Activated T-helper 17 cell treated with anti-CD3 and anti-CD28 coated beads, Interleukin-2, amount 50 U/mL, for 72 hours (primary cell): ENCODE measurements at places on chromosomes 6 and 20.

GRCh38 chr20:62723351-62723750, 14.7 kb downstream of the NTSR1 start:
- no peak for ATAC-seq

DNA sequence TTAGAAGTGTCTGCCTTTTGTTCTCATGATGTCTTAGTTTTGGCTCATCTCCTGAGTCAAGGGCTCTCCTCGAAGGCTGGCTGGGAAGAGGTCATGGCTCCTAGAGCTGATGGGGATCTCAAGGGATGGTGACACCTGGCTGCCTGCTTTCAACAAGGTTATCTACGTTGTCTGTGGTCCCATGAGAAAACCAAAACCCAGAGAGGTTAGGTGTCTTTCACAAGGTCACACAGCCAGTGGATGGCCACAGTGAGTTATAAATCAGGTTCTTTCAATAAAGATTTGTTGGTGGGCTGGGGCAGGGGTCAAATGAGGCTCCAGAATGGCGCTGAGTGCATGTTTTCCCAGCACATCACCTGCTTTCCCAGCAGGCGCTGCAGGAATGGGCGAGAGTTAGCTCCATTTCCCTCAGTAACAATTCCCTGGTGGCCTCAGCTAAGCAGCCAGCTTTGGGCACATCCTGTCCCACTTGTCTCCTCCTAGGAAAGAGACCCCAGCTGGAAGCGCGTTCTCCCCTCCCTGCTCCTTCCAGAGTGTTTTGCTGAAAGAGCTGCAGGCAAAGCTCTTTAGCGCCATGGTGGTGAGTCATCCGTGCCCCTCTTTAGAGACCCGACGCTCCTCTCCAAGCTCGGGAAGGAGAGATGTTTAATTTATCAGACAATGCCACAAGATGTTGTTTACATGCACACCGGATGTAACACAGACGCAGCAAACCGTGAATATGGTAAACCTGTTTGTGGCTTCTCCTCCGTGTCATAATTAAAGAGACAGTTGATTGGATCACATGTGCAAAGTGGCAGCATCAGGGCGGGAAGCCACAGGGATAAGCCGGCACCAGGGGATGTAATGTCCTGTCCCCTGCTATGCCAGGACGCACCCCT, 109.7 kb downstream of the LRFN2 start:
- no peak for ATAC-seq

GRCh38 chr6:25118038-25118437, 161.1 kb upstream of the CARMIL1 start:
- peak; percentile 67 for ATAC-seq

DNA sequence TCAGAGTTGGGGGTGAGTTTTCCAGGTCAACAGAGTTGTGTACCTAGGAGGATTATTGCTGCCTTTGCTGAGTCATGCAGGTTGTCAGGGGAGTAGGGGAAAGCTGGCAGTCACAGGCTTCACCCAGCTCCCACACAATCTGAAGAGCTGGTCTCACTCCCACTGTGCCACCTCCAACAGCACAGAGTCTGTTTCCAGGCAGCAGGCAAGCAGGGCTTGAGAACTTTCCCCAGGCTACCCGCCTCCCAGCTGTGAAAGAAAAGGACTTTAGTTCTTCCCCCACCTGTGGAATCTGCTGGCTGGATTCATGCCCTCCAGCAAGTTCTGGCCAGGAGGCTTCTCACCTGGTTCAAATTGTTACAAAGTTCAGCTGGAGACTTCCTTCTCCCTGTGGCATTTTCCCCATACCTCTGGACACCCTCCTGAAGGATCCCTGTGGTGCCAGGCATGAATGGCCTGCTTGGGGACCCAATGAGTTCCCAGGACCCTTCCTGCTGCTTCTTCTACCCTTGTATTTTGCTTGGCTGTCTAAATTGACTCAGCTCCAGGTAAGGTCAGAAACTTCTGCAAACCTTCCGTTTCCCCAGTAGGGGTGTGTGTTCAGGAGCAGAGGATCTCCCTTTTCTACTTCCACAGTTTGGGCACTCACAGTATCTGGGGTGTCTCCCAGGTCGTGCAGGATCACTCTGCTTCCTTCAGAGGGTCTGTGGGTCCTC, 378.1 kb upstream of the MAN1A1 start:
- ATAC-seq = no peak

- ATAC-seq = no peak
Measured at GRCh38 chr6:135941275-135942025, 89.9 kb downstream of the PDE7B start.

GRCh38 chr20:11549172-11550103, 368.3 kb upstream of the BTBD3 start:
- ATAC-seq = no peak

- ATAC-seq = peak; percentile 74
Measured at GRCh38 chr20:35311409-35311808, 19.2 kb upstream of the FAM83C start.

GRCh38 chr20:64146301-64146935, 17.8 kb upstream of the MYT1 start:
- ATAC-seq = no peak

- ATAC-seq = no peak
Measured at GRCh38 chr6:80605165-80605989, 498.9 kb downstream of the BCKDHB start.

- ATAC-seq = no peak
Measured at GRCh38 chr20:37807471-37808232, 95.3 kb upstream of the VSTM2L start.

DNA sequence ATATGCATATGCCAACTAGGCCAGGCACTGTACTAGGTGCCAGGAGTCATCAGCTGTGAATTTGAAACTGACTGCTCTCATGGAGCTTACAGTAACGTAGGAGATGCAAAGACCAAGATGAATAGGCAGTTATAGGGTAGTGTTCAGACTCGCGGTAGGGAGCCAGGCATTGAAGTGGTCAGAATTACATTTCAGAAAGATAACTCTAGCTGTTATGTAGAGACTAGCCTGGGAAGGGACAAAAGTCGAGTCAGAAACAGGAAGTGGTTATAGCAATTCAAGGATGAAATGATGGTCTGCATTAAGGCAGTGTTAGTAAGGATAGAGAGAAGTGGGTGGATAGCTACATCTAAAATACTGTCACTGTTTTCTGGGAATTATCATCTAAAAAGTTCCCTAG, 56.6 kb downstream of the PCMT1 start:
- peak; percentile 79 for ATAC-seq

DNA sequence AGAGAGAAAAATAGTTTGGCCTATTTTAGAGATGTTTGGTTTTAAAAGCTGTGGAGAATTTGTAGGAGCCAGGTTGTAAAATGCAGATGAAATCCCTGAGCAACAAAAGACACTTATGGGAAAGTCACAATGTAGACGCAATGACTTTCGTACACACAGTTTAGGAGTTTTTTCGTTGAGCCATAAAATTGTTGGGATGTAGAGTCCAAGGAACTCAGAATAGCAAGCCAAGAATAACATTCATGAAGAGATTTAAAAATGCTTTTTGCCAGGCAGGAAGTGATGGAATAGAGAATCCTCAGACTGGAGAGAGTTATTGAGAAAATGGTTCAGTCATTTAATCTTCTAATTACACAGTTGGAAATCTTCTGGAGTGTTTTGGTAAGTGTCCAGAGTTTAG, 11.5 kb upstream of the PROKR2 start:
- no peak for ATAC-seq

- no peak for ATAC-seq
Measured at GRCh38 chr20:19603376-19603750, 154.7 kb upstream of the RIN2 start.

DNA sequence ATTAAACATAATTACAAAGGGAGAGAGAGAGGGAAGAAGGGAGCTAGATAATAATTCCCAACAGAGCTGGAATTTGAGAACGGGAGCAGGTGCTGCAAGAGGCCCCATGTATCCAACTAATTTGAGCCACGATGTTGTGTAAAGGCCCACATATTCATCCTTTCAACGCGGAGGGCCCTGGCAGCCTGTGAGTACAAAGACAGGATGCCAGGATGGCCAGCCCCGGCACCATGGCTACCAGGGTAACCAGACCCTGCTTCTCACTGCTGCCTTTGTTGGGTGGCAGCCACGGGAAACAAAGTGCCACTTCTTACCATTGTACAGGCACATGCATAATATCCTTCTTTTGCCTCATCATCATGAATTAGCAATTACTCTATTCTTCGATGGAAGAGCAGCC, 492.0 kb upstream of the NRSN1 start:
- ATAC-seq = no peak

DNA sequence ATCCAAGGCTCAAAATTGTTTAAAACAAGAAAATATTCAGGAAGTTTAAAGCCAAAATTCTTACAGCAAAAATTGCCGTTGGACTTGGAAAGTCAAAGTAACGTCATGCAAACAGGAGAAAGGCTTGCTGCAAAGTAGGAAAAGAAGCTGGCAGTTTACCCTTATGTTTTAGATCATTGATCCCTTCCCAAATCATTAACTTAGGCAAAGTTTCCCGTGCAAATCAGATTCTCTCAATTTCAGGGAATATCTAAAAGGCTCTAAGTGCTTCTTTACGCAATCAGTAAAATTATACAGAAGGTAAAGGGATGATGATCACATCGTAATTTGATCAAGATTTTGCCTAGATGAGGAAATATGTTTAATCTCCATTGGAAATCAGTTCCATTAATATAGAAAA, 197.5 kb downstream of the ALDH8A1 start:
- no peak for ATAC-seq

GRCh38 chr20:12057778-12058177, 140.1 kb downstream of the BTBD3 start:
- no peak for ATAC-seq

DNA sequence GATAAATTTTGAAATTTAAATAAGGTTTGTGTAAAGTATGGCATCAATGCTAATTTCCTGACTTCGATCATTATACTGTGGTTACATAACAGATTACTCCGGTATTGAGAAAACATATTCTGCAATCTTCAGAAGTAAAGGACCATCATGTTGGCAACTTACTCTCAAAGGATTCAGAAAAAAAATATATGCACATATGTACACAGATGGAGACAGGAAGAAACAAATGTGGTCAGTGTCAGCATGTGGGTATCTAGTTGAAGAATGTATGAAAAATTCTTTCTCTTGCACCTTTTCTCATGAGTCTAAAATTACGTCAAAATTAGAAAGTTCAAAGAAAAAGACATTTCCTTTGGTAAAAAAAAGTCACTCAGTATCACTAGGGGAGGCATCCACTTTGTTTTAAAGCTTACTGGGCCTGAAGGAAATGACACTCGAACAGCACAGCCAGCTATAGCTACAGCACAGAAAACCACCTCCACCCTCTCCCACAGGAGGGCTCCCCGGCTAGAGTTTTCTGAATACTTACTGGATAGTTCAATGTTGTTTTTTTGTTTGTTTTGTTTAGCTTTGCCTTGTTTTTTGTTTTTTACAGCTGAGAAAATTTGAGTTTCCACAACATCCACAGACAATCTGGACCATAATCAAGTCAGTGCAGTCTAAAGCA, 317.2 kb upstream of the AGPAT4 start:
- ATAC-seq = no peak

DNA sequence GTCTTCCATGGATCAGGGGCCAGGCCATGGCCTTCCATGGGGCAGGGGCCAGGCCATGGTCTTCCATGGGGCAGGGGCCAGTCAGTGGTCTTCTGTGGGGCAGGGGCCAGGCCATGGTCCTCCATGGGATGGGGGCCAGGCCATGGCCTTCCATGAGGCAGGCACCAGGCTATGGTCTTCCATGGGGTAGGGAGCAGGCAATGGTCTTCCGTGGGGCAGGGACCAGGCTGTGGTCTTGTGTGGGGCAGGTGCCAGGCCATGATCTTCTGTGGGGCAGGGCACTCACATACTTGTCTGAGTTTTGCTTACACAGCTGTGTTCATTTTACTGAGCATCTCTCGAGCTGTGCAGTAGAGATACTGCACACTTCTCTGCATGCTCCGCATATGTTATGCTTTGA, 57.3 kb upstream of the THBS2 start:
- ATAC-seq = no peak

DNA sequence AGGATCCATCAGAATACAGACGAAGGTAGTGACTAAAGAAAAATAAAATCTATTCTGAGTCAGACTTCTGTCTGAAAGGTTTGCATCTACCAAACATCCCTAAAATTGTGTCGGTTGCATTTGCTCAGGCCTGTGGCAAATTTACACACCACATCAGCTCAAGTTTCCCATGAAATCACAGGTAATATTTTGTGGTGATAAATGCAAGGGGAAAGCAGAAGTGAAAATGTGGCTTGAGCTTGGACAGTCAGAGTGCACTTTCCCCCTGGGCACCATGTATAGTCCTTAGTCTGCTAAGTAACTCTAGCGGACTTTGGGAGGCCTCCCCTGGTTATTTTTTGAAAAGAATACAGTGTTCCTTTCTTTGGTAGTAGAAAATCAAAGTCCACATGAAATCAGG, 159.1 kb downstream of the PKHD1 start:
- ATAC-seq = no peak

DNA sequence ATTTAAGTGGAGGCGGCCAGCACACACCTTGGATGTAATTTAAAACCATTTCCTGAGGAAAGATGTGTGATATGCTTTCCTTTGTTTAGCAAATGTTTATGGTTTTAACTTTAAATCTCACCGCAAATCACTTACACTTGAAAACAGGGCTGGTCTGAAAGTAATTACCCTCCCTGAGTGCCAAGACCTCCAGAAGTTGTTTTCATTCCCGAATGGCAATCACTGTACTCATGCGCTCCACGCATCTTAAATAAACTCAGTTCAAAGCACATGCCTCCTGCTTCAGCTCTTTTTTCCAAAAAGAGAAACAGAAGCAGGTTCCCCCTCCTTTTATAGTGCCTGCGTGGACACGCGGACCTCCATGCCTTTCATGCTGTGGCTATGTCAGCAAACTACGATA, 224.0 kb downstream of the SMOC2 start:
- ATAC-seq = no peak

DNA sequence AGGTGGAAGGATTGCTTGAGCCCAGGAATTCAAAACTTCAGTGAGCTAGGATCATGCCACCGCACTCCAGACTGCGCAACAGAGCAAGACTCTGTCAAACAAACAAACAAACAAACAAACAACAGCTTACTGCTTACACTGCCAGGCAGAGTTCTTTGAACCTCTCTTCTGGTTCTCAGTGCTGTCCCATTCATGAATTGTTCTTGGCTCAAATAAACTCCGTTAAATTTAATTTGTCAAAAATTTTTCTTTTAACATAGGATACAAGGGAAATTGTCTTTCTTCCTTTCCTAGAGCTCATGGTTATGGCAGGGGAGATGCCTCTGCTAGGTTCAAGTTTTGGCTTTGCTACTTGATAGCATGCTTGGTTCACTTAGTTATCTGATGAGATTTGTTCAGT, 29.7 kb upstream of the RFPL4B start:
- no peak for ATAC-seq

GRCh38 chr6:142947714-142948480, 2.9 kb upstream of the HIVEP2 start:
- ATAC-seq = peak; percentile 18

DNA sequence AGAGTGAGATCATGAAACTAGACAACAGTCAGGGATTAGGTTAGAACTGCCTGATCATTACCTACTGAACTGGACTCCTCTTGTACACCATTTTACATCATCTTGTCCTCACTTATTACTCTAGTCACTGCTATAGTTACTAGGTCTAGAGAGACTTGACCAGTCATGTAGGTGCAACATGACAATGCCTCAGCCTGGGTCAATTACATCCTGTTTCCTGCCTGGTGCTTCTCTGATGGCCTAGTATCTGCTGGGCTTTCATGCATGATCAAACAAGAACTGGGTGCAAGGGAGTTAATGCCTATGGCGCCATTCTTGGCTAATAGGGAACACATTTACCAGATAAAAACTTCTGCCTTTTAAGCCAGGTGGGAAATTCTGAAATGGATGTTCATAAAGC, 39.2 kb upstream of the MMS22L start:
- ATAC-seq = no peak
